ENCODE measurements at places on chromosomes 12 and 14.

DNA sequence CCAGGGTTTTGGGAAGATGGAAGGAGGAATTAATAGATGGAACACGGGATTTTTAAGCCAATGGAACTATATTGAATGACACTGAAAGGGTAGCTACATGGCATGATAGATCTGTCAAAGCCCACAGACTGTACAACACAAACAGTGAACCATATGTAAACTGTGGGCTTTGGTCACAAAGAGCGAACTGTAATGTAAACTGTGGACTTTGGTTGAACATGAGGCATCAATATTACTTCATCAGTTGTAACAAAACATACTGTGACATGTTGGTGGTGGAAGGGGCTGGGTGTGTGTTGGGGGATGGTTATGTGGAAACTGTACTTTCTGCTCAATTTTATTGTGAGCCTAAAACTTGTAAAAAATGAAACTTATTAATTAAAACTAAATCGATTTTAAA lies 210.6 kb upstream of the HMGA2 start:
- DNase-seq: no peak

GRCh38 chr14:80475074-80475473 lies 263.8 kb upstream of the DIO2 start:
- DNase-seq: no peak

GRCh38 chr12:94049718-94050117 lies 98.7 kb upstream of the PLXNC1 start:
- no peak for DNase-seq

DNA sequence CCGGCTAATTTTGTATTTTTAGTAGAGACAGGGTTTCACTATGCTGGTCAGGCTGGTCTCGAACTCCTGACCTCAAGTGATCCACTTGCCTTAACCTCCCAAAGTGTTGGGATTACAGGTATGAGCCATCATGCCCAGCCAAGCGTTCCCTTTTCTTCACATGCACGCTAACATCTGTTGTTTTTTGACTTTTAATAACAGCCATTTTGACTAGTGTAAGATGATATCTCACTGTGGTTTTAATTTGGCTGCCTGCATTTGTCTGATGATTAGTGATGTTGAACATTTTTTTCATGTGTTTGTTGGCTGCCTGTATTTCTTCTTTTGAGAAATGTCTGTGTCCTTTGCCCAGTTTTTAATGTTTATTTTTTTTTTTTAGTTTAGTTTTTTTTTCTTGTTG lies 10.2 kb upstream of the YARS2 start:
- no peak for DNase-seq

- no peak for DNase-seq
Observed at GRCh38 chr14:70855486-70855885, 46.2 kb upstream of the MAP3K9 start.
